ENCODE measurements at places on chromosomes 7 and 10.
A peak's percentile ranks its signal among the peaks of the same experiment; 100 is the strongest.

GRCh38 chr10:71473671-71474599 lies 77.2 kb downstream of the CDH23 start:
- no peak for DNase-seq

DNA sequence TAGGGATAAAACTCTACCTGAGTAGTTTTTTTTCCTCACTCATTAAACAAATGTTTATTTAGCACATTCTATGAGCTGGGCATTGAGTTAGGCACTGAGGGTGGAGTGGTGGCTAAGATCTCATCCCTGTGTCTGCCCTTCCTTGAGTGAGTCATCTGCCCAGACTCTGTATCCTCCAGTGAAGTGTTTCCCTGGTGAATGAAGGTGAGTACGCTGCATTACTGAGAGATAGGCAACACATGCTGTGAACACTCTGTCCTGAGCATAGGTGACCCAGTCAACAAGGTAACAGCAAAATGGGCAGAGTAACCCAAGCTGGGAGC lies 5.8 kb downstream of the PITX3 start:
- DNase-seq, result no peak

DNA sequence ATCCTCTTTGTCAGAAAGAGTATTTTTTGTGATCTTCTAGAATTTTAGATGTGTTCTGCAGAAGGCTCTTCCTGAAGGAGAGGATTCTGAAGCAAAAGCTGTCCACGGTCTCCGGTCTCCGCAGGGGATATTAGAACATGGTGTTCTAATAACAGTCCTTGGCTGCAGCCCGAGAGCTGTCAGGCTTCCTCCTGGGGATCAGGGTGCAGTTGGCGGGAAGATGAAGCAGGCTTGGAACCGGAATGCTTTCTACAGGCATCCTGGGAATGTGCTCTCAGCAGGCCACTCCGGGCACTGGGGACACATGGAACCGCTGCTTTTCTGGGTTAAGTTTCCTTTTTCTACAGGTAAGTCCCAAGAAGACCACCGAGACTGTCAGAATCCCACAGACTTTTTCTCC lies 118.6 kb upstream of the PARD3 start:
- DNase-seq, result no peak

GRCh38 chr10:4242561-4243035 lies 457.6 kb upstream of the KLF6 start:
- DNase-seq, result peak; percentile 60

DNA sequence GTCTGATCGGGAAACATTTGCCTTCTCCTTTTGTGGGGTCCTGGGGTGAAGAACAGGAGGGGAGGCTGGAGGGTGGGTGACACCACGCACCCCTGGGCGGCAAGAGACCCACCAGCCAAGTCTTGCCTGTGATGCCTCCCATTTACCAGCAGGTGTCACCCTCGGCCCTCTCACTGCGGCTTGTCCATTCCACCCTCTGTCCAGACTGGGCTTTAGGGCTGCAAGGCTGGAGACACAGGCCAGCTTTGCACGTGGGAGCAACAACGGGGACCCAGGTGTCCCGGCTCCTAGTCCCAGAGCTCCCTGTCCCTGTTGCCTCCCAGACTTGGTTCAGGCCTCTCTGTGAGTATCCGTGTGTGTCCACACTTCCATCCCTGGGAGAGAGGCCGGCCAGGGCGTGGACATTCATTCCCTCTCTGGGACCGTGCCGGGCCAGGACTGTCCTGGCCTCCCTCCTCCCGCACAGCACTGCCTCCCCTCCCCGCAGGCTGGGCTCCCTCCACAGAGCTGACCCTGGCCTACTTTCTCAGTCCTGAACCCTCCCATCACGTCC lies 36.2 kb upstream of the GTF2IRD1 start:
- DNase-seq, result peak; percentile 77

DNA sequence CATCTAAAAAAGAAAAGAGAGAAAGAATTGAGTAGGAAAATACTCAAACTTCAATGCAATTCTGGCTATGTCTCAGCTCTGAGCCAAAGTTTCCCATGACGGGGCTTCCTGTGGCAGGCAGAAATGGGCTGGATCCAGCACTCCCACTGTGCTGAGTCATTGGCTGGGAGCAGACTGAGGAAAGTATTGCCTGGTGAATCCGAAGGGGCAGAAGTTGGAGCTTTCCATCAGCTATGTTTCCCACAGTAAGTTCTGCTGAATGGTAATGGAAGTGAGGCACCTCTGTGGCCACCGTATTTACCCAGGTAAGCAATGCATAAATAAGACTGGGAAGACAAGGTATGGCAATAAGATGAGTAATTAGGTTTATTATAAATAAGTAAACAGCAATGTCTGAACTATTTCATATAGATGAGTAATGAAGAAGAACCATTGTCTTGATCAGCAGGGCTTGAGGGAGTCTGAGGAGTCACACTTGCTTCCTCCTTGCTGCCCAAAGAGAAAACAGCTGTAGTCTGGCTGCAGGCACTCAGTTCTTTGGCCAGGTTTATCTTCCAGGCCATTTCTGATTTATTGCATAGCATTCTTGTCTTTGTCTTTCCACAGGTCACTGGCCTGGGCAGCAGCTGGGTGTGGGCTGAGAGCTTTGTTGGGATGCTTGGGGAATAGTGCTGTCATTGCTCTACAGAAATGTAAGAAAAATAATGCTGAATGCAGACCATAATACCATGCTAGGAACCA lies 255.3 kb downstream of the DNAJB9 start:
- no peak for DNase-seq

DNA sequence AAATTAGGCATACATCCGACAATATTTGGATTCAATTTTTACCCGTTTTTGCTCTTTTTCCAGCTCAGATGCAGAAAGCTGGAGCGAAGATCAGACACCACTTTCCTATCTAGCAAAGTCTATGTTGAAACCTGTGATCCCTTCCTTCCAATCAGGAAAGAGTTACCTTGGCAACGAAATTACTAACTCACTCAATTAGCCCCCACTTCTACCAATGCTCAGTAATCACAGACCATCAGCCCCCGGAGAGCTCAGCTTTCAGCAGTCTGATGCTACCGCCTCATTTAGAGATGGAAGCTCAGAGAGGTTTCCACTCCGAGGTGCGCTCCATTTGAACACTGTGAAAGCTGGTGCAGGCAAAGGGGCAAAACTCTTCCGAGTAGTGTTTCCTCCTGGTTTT lies 6.7 kb downstream of the FRAT1 start:
- DNase-seq, result no peak

DNA sequence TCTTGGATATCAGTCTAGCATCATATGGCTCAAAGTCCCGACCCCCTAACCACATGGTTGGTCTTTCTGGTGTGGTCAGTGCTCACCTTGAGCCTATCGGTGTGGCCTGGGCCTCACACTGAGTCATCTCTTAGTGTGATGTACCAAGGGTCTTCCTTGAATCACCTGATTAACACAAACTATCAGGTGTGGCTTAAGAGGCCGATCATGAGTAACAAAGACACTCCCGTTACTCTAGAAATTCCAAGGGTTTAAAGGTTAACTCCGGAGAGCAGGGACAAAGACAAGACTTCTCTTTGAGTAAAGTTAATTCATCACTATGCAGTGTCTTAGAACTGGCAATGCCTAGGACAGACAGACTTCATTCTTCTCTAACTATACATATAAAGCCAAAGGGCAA lies 52.3 kb upstream of the ARMC3 start:
- DNase-seq, result no peak

GRCh38 chr10:130483691-130484467 lies 347.7 kb downstream of the GLRX3 start:
- no peak for DNase-seq

- DNase-seq, result no peak
Observed at GRCh38 chr7:103307503-103308231, 10.4 kb downstream of the PMPCB start.

GRCh38 chr7:94874036-94874785 lies 33.2 kb upstream of the PPP1R9A start:
- DNase-seq, result no peak

DNA sequence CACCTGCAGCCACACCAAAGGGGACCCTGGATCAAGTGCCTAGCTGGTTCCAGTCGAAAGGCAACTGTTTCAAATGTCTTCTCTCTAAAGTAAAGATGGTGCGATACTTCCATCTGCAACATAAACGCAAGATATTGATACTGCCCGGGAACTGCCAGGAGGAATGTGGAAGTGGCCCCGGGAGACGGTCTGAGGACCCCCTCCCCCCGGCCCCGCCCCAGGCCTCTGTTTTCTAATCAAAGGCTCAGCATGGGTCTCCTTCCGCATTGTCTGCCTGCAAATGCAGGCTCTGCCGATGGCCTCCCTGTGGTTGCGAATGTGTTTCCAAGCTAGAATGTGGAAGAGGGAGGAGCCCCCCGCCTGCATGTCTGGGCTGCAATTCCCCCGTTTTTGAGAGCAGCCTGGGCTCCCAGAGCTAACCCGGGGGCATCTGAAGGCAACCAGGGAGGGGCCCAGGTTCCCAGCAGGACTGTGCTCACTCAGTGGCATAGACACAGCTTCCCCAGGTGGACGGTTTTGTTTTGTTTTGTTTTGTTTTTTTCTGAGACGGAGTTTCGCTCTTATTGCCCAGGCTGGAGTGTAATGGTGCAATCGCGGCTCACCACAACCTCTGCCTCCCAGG lies 223.9 kb upstream of the PPP2R2D start:
- DNase-seq, result no peak

DNA sequence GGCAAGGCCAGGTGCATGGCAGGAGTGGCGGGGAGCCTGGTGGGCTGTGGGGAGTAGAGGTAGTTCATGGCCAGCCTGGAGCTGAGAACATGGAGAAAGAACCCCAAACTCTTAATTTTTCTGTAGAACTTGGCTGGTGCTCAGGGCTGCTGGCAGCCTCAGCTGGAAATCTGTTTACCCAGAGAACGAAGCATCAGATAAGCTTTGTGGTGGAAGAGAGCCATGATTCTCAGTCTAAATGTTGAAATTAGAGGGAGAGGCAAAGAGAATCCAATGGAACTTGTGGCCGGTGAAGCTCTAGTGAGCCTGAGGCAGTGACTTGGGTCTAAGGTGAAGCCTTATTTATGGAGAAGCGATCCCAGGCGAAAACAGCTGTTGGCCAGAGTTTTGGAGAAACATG lies 126.4 kb downstream of the CCDC3 start:
- DNase-seq, result no peak

- no peak for DNase-seq
Observed at GRCh38 chr10:58066126-58066525, 201.6 kb downstream of the IPMK start.

- no peak for DNase-seq
Observed at GRCh38 chr10:76902949-76903348, 734.7 kb downstream of the KCNMA1 start.

DNA sequence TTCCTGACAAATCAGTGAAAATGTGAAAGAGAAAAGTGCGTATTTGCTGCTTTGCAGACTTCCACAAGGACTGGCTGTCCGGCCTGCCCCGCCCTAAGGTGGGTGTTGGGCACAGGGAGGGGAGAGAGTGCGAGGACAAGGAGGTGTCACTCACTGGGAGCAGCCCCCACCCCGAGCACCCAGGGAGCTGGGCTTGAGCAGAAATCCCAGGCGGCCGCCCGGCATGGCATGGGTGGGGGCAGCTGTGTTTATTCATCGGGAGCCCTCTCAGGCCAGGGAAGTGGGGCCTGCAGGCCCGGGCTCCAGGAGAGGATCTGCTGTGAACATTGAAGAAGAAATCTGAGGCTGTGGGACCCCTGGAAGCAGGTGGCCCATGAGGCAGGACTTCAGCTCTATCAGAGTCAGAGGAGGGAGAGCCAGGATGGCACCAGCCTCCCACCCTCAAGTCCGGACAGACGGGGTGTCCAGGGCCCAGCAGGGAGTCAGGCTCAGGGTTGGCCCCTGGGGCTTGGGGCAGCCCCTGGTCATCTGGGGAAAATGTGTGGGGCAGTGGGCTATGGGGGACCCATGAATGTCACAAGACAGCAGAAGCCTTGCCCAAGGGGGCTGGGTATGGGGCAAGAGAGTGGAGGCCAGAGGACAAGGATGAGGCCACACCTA lies 164.4 kb upstream of the PPP2R2D start:
- DNase-seq, result no peak

GRCh38 chr7:94129443-94130140 lies 125.4 kb upstream of the BET1 start:
- peak; percentile 27 for DNase-seq

GRCh38 chr10:28544058-28544457 lies 11.1 kb downstream of the WAC start:
- DNase-seq, result no peak

DNA sequence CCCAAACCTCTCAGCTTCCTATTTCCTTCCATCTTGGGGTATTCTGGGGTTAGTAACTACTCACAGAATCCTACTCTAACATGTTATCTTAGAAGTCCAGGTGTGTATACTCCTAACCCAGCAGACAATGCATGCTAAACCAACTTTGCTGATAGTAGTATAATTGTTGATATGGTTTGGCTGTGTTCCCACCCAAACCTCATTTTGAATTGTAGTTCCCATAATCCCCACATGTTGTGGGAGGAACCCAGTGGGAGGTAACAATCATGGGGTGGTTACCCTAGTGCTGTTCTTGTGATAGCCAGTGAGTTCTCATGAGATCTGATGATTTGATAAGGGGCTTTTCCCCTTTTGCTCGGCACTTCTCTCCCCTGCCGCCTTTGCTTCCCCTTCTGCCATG lies 135.1 kb downstream of the CHRM2 start:
- DNase-seq, result no peak

DNA sequence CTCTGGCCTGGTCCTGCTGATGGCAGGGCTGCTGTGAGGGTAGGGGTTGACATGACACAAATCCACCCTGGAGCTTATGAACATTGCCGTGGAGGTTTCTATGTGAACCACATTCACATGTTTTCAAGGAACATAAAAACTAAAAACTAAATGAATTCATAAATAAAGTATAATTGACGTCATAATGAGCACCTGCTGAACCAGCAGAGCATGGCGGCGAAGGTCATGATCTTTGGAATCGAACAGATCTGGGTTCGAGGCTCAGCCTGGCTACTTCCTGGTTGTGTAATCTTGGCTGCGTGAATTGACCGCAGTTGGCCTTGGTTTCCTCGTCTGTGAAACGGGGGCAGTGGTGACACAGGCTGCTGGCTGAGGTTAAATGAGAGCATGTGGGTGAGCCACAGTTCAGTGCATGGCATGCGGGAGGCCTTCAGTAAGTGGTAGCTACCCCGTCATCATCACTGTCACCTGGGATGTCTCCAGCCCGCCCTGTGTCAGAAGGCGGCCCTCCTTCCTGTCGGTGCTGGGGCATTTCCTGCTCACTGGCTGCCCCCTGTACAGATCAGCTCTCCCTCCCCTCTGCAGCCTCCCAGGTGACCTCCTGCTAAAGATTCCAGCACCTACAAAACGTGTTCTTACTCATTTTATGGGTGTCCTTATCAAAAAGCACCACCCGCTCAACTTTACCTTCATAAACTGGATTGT lies 190.3 kb upstream of the SHH start:
- DNase-seq, result no peak

Data from Panc1 (cell line).